ENCODE measurements at places on chromosomes 5 and 9. TPM values are rescaled to one million over a fixed set of nuclear protein-coding genes. Genes with fewer than 3 reads are reported as not detected.

The SNX18 gene
- 17.3 TPM for total RNA-seq

The SPAAR gene
- total RNA-seq = not detected

The NDUFB6 gene
- total RNA-seq = 62.5 TPM

DNA sequence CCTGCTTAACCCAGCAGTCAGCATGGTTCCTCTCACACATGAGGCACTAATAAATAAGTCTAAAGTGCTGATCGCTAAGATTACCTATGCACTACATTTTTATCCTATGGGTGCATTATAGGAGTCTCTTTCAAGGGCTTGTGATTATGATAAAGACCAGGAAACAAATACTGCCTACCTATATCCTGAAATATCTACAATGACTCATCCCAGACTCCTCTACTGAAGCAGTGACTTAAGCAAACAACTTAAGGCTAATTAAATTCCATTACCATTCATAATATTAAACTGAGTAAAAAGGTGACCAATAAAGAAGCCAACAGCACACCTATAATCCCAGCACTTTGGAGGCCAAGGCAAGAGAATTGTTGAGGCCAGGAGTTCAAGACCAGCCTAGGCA is 338.4 kb downstream of the DNAH5 start:
- H3K27ac ChIP-seq = no peak overlapping the region
- H3K4me1 ChIP-seq = no peaks in the 10 kb centered on the region
- no peak for DNase-seq
- no peaks in the 10 kb centered on the region for H3K27me3 ChIP-seq
- no peak overlapping the region for H3K4me3 ChIP-seq

- H3K27me3 ChIP-seq = no peaks in the 10 kb centered on the region
- H3K4me1 ChIP-seq = no peaks in the 10 kb centered on the region
- DNase-seq = peak; percentile 73
These were observed 132.2 kb downstream of the FBXO4 start for GRCh38 chr5:42057254-42057690.

- H3K4me1 ChIP-seq = no peaks in the 10 kb centered on the region
- H3K4me3 ChIP-seq = no peak overlapping the region
- no peak for DNase-seq
- H3K27ac ChIP-seq = no peak overlapping the region
These were observed 102.2 kb downstream of the PCSK5 start for GRCh38 chr9:75992482-75993206.

GRCh38 chr9:27426511-27427271 is 97.4 kb upstream of the IFNK start:
- no peak overlapping the region for H3K27ac ChIP-seq
- no peaks in the 10 kb centered on the region for H3K27me3 ChIP-seq
- H3K4me3 ChIP-seq = no peak overlapping the region

- no peak overlapping the region for H3K4me3 ChIP-seq
- DNase-seq = no peak
- H3K36me3 ChIP-seq = no peaks in the 10 kb centered on the region
- H3K4me1 ChIP-seq = no peaks in the 10 kb centered on the region
- H3K27ac ChIP-seq = no peak overlapping the region
These were observed 449.0 kb downstream of the CYLC2 start for GRCh38 chr9:103444176-103444575.

GRCh38 chr5:1724822-1725602 is 74.6 kb downstream of the MRPL36 start:
- H3K4me1 ChIP-seq = peaks cover 10% of the 10 kb centered on the region
- peak overlapping the region; percentile 38 for H3K4me3 ChIP-seq
- H3K27me3 ChIP-seq = peaks cover 9% of the 10 kb centered on the region
- H3K36me3 ChIP-seq = no peaks in the 10 kb centered on the region

All from H1 (cell line).